A673 (cell line): ENCODE measurements at places on chromosomes 11 and 22.

- no peak for DNase-seq
These were observed 50.4 kb downstream of the PARVB start for GRCh38 chr22:44074337-44074984.

- no peak for DNase-seq
These were observed 89.1 kb upstream of the RTL6 start for GRCh38 chr22:44586999-44587736.

- DNase-seq = no peak
These were observed 21.1 kb upstream of the ME3 start for GRCh38 chr11:86693518-86693917.

DNA sequence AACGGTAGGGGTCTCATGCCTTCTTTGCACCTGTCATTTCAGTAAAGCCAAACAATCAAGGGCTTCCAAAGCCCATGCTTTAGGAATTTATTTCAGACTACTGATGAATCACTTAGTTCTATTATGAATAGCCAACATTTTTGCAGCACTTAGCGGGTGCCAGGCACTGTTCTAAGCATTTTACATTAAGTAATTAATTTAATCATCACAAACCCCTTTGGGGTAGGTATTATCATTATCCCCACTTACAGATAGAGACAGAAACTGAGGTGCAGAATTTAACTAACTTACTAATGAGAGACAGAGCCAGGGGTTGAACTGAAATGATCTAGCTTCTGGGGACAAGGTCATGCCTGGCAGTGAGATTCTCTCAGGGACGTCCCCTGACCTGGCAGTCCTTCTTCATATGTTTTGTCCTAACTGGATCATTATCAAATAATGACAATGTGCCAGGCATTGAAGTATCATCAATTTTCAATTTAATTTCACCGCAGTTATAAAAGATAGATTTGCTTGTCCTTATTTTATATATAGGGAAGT lies 31.7 kb upstream of the NAV2 start:
- no peak for DNase-seq

- DNase-seq = no peak
These were observed 77.5 kb upstream of the CTSC start for GRCh38 chr11:88414981-88415413.

- DNase-seq = no peak
These were observed 24.9 kb downstream of the PICALM start for GRCh38 chr11:86043765-86044503.

GRCh38 chr11:2142300-2142759 lies 3.1 kb upstream of the IGF2 start:
- DNase-seq = no peak

DNA sequence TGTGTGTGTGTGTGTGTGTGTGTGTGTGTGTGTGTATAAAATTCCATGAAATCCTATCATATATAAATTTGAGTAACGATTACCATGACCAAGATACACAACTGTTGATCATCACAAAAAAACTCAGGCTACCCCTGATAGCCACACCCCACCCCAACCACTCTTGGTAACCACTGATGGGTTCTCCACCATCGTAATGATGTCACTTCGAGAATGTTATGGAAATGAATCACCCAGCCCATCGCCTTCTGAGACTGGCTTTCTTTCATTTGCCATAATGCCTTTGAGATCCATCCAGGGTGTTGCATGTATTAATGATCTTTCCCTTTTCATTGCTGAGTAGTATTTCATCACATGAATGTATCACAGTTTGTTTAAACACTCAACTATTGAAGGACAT lies 496.0 kb downstream of the MIAT start:
- DNase-seq = no peak

DNA sequence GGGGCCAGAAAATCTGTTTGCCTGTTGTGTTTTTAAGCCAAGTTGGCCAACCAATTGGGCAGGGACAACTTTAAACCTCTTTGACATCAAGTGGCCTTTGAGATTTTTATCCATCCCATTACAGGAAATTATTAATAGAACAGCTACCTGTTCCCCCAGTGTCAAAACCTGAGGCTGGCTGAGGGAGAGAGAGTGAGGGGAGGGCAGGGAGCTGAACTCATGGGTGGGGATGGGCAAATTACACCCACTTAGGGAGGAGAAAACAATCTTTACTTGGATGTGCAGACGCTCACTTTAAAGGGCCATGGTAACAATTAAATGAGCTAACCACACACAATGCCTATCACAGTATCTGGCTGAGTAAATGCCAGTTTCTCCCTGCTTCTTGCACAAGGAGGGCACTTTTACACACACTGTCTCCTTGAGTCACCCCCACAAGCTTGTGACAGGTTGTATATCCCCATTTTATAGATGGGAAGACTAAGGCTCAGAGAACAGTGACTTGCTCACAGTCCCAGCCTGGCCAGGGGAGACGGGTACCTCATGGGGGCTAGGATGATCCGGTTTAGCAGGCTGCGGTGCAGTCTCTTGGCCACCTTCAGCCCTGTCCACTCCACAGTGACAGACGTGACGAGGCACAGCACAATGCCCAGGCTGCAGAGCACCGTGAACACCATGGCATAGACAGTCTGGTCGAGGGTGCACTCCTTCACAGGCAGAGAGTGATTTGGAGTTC lies 17.8 kb upstream of the KCNJ11 start:
- no peak for DNase-seq

GRCh38 chr22:30361916-30362650 lies 5.3 kb downstream of the CCDC157 start:
- DNase-seq = no peak

- no peak for DNase-seq
These were observed 43.6 kb downstream of the IGF2 start for GRCh38 chr11:2095542-2095941.

DNA sequence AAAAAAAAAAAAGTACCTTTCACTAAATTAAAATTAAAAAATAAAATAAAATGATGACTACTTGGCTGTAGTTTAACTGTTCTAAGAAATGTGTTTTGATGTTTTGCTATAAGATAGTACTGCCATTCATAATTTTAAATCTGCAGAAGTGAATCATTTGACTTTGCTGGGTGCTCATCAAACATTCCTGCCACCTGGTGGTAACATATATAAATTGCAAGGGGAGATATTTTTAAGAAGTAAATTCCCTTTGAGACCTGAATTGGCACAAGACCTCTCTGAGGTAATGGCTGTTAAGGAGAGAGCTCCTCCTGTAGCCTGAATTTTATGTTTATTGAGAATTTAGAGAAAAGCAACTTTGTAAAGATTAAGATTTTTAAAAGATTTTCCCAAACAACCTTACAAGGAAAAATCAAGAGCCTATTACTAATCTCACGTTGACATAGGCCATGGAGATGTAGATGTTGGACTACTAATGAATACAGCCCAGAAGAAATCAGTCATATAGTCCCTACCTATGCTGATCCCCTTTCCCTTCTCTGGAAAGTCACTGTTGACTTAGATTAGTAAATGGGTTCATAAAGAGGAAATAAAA lies 11.9 kb upstream of the NARS2 start:
- DNase-seq = peak; percentile 43

DNA sequence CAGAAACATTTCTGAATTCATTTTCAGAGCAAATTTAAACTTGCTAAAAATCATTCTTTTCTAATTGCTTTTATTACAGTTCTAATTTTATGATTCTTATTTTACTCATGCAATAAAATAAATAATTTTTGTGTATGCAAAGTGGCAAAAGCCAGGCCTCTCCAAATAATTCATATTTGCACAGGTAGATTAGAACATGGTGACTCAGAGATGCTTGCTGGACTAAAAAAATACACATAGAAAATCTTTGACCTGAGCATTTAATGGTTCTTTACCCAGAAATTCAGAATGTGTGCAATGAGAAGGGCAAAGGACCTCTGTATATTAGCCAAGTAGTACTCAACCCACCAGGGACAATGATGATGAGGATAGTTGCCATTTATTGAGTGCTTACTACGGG lies 15.3 kb downstream of the MAP6 start:
- no peak for DNase-seq
